ENCODE measurements at places on chromosomes 1 and 21. TPM values are rescaled to one million over a fixed set of nuclear protein-coding genes. Genes with fewer than 3 reads are reported as not detected.

The LCE2A gene
- not detected for total RNA-seq

The KRTAP19-1 gene
- total RNA-seq: not detected

The HMGCL gene
- 31.5 TPM for total RNA-seq

The SYNC gene
- total RNA-seq: 5.5 TPM
